ENCODE measurements at places on chromosomes 16 and 17.

DNA sequence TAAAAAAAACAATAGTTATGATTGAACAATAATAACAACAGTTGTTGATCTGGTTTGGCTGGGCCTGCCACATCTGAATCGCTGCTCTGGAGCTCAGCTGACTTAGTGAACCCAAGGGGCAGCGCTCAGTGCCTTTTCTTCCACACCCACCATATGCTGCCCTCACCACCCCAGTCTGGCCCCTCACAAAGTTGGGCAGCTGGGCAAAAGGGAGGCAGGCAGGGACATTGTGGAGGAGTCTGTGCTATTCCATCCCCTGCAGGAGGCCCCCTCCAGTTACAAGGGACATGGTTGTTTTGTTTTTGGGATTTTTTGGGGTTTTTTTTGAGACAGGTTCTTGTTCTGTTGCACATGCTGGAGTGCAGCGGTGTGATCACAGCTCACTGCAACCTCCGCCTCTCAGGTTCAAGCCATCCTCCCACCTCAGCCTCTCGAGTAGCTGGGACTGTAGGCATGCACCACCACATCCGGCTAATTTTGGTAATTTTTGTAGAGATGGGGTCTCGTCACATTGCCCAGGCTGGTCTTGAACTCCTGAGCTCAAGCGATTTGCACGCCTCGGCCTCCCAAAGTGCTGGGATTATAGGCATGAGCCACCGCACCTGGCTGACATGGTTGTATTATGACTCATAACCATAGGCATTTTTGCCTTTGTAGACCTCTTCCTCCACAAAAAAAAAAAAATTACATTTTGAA, 8.6 kb upstream of the PECAM1 start:
- H3K27ac ChIP-seq = peak overlapping the region; percentile 22
- peaks cover 7% of the 10 kb centered on the region for H3K4me1 ChIP-seq
- no peak for DNase-seq
- no peak overlapping the region for H3K4me3 ChIP-seq

DNA sequence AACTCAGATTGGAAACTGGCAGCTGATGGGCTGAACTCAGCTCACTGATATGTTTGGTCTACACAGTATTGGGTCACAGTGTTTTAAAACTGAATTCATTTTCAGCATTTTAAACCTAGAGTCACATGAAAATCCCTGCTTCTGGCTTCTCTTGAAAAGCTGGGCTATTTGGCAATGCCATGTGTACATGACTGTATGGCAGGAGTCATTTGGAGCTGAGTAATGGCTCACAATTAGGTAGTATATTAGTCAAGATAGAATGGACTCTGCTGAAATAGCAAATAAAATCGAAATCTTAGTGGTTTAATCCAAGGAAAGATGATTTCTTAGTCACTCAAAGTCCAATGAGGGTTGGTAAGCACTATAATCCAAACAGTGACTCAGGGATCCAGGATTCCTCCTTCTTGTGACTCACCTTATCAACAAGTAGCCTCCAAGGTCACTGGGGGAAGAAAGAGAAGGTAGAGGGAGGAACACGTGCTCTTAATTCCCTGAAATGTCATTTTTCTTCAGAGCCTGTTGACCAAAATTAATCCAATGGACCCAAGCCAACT, 13.9 kb upstream of the PMP22 start:
- H3K36me3 ChIP-seq = no peaks in the 10 kb centered on the region
- H3K27ac ChIP-seq = peak overlapping the region; percentile 20
- no peaks in the 10 kb centered on the region for H3K27me3 ChIP-seq
- no peak overlapping the region for H3K4me3 ChIP-seq
- H3K4me1 ChIP-seq = peaks cover 7% of the 10 kb centered on the region

DNA sequence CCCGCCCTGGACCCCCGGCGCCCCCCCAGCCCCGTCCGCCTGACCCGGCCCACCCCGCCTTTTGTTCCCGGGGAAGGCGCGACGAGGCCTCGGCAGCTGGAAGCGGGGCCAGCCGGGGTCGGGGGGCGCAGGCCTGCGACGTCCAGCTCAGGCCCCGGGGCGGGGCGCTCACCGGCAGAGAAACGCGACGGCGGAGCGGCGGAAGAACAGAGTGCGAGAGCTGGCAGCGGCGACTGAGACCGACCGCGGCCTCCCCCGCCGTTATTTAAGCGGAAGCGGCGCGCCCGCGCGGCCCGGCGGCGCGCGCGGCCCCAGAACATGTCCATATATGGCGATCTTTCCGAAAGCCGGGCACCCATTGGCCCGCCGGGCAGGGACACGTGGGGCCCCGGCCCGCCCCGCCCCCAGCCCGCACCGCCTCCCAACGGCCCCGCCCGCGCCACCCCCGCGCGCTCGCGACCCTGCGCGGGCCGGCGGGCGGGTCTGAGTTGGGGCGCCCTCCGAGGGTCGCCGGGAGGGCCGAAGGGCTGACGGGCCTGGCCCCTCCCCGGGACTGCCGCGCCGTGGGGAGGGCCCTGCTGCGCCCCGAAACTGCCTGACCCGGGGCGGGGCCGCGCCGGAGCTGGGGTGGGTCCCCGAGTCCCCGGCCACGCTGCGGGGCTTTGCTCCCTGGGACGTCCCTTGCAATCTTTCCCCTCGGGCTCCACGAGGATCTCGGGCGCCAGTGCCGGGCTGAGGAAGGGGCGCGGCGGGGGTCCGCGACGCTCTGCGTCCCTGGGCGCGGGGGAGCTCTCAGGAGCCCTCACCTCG, at the start of gene ACTG1:
Gene ACTG1 (minus strand): TSS at position 238 of the 810 bp plus-strand sequence. CDS start 445 bp downstream, outside the sequence.
- H3K27me3 ChIP-seq = no peaks in the 10 kb centered on the region
- peaks cover 36% of the 10 kb centered on the region for H3K36me3 ChIP-seq
- peaks cover 5% of the 10 kb centered on the region for H3K4me1 ChIP-seq
- H3K4me3 ChIP-seq = peak within 1 kb of the TSS; percentile 66
- peak within 1 kb of the TSS; percentile 97 for H3K27ac ChIP-seq

DNA sequence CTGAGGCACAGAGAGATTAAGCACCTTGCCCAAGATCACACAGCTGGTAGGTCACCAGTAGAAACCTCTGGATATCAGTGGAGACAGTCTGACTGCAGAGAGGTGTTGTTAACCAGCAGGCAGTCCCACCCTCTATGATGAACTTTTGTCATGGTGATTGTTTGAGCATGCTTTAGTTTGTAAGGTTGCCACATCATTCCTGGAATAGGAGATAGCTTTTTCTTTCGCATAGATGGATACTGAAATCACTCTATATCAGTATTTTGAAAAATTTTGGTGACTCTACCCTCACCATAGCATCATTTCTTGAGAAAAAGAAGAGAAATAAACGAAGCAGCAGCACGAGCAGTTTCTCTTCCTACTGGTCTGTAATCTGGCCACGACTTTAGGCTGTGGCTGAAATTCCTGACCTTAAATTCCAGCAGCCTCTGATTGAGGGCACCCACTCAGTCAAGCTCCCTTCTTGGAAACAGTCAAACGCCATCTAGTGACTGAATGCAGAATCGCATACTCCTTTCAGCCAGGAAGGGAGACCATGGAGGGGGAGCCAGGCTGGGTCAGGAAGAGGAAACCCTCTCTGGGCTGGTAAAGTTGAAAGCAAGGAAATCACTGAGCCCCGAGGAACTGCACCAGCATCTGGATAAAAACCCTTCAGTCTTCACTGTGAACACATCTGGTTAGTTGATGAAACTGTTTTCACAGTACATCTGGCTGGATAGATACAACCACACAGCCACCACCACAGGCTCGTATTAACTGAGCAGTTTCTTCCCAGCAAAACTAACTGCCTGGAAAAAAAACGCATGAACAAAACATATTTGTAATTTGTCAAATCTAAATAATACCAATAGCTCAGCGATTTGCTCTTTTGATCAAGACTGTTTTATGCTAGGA, 108.5 kb upstream of the XYLT1 start:
- H3K36me3 ChIP-seq = no peaks in the 10 kb centered on the region
- no peak overlapping the region for H3K4me3 ChIP-seq
- no peaks in the 10 kb centered on the region for H3K27me3 ChIP-seq
- DNase-seq = no peak
- peaks cover 5% of the 10 kb centered on the region for H3K4me1 ChIP-seq
- peak overlapping the region; percentile 18 for H3K27ac ChIP-seq

DNA sequence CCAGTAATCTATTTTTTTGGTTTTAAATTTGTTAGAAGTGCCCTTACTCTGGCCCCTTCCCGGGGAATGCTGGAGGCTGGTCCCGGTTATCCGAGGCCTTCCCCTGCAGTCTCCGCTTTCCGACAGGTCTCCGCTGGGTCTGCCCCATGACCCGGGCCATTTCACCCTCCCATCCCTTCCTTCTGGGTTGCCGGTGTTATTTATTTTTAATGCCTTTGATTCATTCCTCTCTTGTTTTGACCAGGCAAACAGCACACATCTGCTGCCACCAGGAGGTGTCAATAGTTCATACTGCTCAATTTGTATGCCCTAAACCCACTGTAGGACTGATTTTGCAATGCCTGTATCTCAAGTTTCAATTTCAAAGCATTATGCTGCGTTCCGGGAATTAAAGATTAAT, 113.2 kb upstream of the IRX5 start:
- no peaks in the 10 kb centered on the region for H3K36me3 ChIP-seq
- H3K4me1 ChIP-seq = no peaks in the 10 kb centered on the region
- no peak overlapping the region for H3K27ac ChIP-seq
- no peak for DNase-seq
- H3K4me3 ChIP-seq = no peak overlapping the region

DNA sequence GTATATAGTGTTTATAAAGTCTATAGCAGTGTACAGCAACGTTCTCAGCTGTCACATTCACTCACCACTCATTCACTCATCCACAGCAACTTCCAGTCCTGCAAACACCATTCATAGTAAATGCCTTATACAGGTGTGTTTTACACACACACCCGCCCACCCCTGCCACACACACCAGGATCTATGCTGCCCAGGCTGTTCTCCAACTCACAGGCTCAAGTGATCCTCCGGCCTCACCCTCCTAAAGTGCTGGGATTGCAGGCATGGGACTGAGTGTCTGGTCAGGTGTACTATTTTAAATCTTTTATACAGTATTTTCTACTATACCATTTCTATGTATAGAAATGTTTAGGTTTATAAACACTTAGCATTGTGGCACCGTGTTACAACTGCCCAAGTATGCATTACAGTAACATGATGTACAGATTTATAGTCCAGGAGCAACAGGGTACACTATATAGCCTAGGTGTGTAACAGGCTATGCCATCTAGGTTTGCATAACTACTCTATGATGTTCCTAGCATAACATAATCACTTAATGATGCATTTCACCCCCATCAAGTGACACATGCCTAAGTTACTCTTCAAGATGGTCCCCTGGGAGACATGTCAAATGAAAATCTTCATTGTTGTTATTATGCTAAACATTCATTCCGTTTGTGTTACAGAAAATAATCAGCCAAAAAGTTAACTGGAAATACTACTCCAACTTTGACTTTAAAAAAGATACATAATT, 42.5 kb downstream of the CREBBP start:
- H3K4me1 ChIP-seq = peaks cover 26% of the 10 kb centered on the region
- H3K36me3 ChIP-seq = peaks cover 4% of the 10 kb centered on the region
- H3K27ac ChIP-seq = peak overlapping the region; percentile 26
- no peak for DNase-seq
- no peaks in the 10 kb centered on the region for H3K27me3 ChIP-seq
- no peak overlapping the region for H3K4me3 ChIP-seq

- H3K4me1 ChIP-seq = peaks cover 6% of the 10 kb centered on the region
- no peak overlapping the region for H3K27ac ChIP-seq
- H3K4me3 ChIP-seq = no peak overlapping the region
Measured at GRCh38 chr17:45016823-45017222, 34.6 kb downstream of the DCAKD start.

- no peak for DNase-seq
- H3K36me3 ChIP-seq = no peaks in the 10 kb centered on the region
- peaks cover 4% of the 10 kb centered on the region for H3K4me1 ChIP-seq
- no peaks in the 10 kb centered on the region for H3K27me3 ChIP-seq
Measured at GRCh38 chr16:79400462-79401149, 199.9 kb downstream of the MAF start.

DNA sequence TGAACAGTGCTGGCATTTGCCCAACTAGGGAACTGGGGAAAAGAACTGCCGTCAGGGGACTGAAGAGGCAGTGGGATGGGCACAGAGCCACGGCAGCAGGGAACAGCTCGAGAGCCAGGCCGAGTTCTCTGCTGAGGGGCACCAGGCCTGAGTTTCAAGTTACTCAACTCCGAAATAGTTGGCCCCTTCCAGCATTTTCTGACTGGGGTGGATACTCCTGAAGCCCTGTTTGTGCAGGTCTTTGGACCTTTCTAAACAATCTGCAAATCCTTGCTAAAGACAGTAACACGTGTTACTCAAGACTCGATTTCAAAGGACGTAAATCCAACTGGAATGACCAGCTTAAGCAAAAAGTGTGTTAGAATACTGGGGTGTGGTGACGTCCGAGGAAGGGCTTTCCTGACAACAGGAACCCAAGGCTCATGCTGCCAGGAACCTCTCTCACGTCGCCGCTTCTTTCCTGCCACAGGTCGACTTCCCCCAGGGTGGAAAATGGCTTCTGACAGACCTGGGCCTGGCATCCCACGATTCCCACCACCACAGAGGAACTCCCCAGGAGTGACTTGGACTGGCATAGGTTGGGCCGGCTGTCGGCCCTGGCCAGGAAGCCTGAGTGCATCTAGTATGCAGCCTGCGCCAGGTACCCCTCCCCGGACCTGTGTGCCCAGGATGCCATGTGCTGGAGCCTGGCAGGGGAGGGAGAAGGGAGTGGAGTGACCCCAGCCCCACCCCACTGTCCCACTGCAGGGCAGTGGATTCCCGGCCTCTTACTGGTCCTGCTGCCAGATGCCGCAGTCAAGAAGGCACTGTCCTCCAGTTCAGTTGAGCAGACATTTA, 71.9 kb downstream of the N4BP1 start:
- no peak for DNase-seq
- H3K4me3 ChIP-seq = no peak overlapping the region
- peaks cover 20% of the 10 kb centered on the region for H3K36me3 ChIP-seq
- peak overlapping the region; percentile 44 for H3K27ac ChIP-seq
- peaks cover 10% of the 10 kb centered on the region for H3K4me1 ChIP-seq

GRCh38 chr17:64781810-64782555, 119.9 kb upstream of the SMURF2 start:
- H3K4me1 ChIP-seq = peaks cover 10% of the 10 kb centered on the region
- H3K27ac ChIP-seq = peak overlapping the region; percentile 18
- H3K36me3 ChIP-seq = peaks cover 7% of the 10 kb centered on the region
- peak overlapping the region; percentile 37 for H3K4me3 ChIP-seq
- no peak for DNase-seq

DNA sequence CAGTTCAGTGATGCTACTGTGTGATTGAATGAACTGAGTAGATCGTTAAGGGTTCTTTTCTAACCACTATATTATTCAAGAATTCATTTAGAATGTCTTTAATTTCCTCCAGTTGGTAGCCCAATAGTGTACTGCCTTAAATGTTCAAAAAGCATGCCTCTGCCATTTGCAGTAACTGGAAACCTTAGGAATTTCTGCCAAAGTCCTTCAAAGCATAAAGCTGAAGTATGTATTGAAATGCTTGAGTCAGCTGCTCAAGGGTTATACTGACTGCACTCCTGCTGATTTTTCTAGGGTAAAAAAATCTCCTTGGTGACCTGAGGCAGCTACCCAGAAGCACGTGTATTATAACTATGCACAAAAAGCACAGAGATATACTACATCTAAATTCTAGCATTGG, 56.5 kb downstream of the SNTB2 start:
- no peak overlapping the region for H3K27ac ChIP-seq
- no peaks in the 10 kb centered on the region for H3K27me3 ChIP-seq
- peaks cover 24% of the 10 kb centered on the region for H3K36me3 ChIP-seq
- H3K4me1 ChIP-seq = no peaks in the 10 kb centered on the region
- H3K4me3 ChIP-seq = no peak overlapping the region

Measured in RWPE2 (cell line).